ENCODE measurements at places on chromosomes 7 and 10. TPM values are rescaled to one million over a fixed set of nuclear protein-coding genes. Genes with fewer than 3 reads are reported as not detected.

GRCh38 chr10:44512431-44513022, 127.6 kb upstream of the CXCL12 start:
- no peak overlapping the region for H3K27ac ChIP-seq
- no peaks in the 10 kb centered on the region for H3K27me3 ChIP-seq
- peaks cover 5% of the 10 kb centered on the region for H3K4me1 ChIP-seq

GRCh38 chr7:75967055-75967454, 27.3 kb downstream of the TMEM120A start:
- DNase-seq: no peak
- H3K4me1 ChIP-seq: no peaks in the 10 kb centered on the region
- H3K27ac ChIP-seq: no peak overlapping the region
- no peak overlapping the region for H3K4me3 ChIP-seq

DNA sequence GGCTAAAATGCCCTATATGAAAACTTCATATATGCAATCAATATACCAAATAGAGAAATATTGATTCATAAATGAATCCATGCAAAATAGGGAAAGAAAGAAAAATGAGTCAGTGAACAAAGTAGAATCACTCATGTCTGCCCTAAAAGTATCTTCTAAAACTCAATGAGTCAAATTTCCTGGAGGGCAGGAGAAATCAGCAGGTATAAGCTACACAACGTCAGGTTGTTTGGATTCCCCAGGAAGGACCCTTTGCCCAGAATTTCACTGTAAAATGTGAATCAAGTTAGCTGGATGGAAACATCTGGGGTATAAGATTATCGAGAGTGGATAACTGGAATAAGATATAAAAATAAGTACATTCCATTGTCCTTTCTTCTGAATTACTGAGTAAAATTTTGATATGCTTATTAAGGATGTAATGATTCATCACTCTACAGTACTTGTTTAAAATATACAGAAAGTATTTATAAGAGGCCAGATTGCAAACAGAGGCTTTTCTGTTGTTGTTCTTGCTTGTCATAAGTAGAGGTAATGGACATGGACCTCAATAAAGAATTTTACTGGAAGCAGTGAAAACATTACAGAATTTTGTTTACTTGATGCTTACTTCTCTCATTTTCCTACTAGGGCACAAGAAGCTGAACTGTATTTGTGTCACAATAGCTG, 99.0 kb downstream of the AGMO start:
- peaks cover 33% of the 10 kb centered on the region for H3K27me3 ChIP-seq
- no peak overlapping the region for H3K4me3 ChIP-seq
- no peaks in the 10 kb centered on the region for H3K36me3 ChIP-seq

DNA sequence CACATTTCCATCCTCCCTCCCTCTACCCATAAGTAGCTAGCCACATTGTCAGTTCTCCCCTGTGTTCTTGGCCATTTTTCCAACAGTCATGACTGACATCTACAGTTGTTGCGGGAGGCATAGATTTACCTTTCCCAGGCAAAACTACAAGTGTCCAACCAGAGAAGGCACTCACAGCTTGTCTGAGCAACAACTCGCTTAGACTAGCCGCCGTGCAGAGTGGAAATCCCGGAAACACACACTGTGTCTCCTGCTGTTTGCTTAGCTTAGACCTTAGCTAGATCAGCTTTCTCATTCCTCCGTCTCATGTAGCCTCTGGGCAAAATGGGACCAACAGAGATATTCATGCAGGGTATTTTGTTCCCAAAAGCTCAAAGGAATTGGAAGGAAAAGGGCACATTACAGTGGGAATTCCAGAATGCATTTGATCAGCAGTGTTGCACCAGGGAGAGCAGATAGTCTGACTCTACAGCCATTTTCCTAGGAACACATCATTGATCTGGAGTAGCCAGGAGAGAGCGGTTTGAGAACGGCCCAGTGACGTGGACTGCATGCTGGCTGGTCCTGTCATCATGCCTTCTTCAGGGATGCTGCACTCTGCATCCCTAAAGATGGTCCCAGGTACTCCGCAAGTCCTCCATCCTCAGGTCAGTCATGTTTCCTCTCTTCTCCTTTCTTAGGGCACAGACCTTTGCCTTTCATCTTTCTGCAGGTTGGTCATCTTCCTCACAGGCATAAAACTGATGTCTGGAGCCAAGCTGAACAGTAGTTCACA, 89.4 kb downstream of the C10orf90 start:
- no peak overlapping the region for H3K27ac ChIP-seq
- DNase-seq: no peak
- H3K4me1 ChIP-seq: peaks cover 4% of the 10 kb centered on the region
- H3K4me3 ChIP-seq: no peak overlapping the region
- peaks cover 37% of the 10 kb centered on the region for H3K27me3 ChIP-seq
- no peaks in the 10 kb centered on the region for H3K36me3 ChIP-seq

Gene FAM107B
- total RNA-seq: 32.1 TPM

DNA sequence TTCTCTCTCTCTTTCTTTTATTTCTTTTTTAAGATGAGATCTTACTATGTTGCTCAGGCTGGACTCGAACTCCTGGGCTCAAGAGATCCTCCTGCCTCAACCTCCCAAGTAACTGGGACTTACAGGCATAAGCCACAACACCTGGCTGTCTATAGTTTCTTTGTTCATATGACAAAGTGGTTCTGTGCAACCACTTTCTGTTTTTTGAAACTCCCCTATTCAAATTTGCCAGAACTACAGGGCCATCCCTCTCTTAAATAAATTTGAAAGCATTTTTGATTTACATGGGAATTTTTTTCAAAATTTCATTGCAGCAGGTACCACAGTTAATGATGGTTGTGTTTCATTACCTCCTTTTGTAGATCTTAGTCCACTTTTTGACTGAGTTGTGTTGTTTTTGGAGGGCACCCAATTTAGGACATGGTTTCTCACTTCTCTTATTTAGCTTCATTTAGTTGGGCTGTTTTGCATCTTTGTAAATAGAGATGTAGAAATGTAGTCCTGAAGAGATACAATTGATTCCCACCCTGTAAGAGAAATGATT, 119.2 kb downstream of the LRRC4 start:
- peaks cover 28% of the 10 kb centered on the region for H3K36me3 ChIP-seq
- peaks cover 14% of the 10 kb centered on the region for H3K4me1 ChIP-seq
- no peak overlapping the region for H3K4me3 ChIP-seq
- H3K27ac ChIP-seq: no peak overlapping the region
- no peak for DNase-seq
- no peaks in the 10 kb centered on the region for H3K27me3 ChIP-seq

Gene FBXO24
- total RNA-seq: 0.37 TPM

GRCh38 chr10:53836638-53837037, 964.4 kb downstream of the PCDH15 start:
- H3K36me3 ChIP-seq: no peaks in the 10 kb centered on the region
- peak; percentile 66 for DNase-seq
- H3K4me1 ChIP-seq: peaks cover 16% of the 10 kb centered on the region
- no peak overlapping the region for H3K4me3 ChIP-seq

DNA sequence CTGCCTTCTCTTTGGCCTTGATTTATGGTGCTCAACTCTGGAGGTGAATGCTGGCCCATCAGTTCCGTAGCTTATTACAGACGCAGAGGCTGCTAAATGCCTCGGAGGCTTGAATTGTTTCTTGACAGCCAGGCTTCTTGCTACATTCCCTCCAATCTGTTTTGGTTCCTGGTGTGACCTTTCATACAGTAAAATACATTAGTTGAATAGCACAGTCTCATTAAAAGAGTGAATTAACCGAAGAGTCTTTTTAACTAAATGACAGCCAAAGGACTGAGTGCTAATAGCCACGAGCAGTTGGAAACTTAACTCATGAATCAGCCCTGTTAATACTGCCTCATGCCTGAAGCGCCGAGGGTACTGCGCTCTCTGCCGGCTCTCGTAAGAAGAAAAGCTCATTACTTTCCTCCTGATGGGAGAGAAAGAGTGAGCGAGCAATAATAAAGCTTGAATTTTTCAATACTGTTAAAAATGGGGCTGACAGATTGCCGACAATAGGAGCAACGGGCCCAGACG, 236.4 kb upstream of the GPR26 start:
- H3K4me3 ChIP-seq: no peak overlapping the region
- no peak overlapping the region for H3K27ac ChIP-seq
- H3K36me3 ChIP-seq: no peaks in the 10 kb centered on the region
- DNase-seq: no peak

- peaks cover 29% of the 10 kb centered on the region for H3K27me3 ChIP-seq
- H3K4me1 ChIP-seq: no peaks in the 10 kb centered on the region
- H3K27ac ChIP-seq: no peak overlapping the region
- peak; percentile 68 for DNase-seq
- H3K36me3 ChIP-seq: no peaks in the 10 kb centered on the region
Observed at GRCh38 chr10:127694580-127695193, 42.3 kb upstream of the FOXI2 start.

Gene NPC1L1
- total RNA-seq: not detected

Gene UTF1
- not detected for total RNA-seq

- H3K27me3 ChIP-seq: no peaks in the 10 kb centered on the region
- no peak overlapping the region for H3K27ac ChIP-seq
- no peak overlapping the region for H3K4me3 ChIP-seq
- no peak for DNase-seq
- H3K36me3 ChIP-seq: no peaks in the 10 kb centered on the region
Observed at GRCh38 chr7:99257065-99257464, 15.6 kb upstream of the MYH16 start.

Gene OPN1SW
- not detected for total RNA-seq

Measured in MCF 10A (cell line).